ENCODE measurements at places on chromosomes 16 and 17. TPM values are rescaled to one million over a fixed set of nuclear protein-coding genes. Genes with fewer than 3 reads are reported as not detected.

KRTAP2-2 gene
- not detected for total RNA-seq

DNA sequence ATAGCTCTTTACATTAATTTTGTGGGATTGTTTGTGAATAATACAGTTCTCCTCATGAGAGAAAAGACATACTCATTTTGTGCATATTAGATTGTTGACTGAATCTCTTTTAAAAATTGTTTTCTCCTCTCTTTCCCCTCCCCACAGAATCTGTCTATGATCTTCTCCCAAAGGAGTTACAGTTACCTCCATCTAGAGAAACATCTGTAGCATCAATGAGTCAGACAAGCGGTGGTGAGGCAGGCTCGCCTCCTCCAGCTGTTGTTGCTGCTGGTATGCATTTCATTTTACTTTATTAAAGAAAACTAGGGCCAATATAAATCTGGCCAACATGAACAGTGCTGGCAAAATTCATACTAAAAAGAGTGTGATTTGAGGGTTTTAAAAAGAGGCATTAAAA is 60.5 kb downstream of the NFAT5 start:
- H3K36me3 ChIP-seq: peaks cover 9% of the 10 kb centered on the region
- no peak overlapping the region for H3K4me3 ChIP-seq
- no peaks in the 10 kb centered on the region for H3K27me3 ChIP-seq

DNA sequence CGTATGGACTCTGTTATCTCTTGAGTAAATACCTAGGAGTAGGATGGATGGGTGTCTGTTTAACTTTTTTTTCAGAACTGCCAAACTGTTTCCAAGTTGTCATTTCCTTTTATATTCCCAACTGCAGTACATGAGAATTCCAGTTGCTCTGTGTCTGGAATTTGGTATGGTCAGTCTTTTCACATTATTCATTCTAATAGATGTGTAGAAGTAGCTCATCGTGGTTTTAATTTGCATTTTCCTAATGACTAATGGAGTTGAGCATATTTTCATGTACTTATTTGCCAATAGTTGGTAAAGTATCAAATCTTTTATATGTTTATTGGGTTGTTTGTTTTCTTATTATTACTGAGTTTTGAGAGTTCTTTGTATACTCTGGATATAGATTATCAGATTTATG is 27.0 kb downstream of the MRTFB start:
- H3K27ac ChIP-seq: no peak overlapping the region
- peaks cover 15% of the 10 kb centered on the region for H3K4me1 ChIP-seq
- H3K27me3 ChIP-seq: no peaks in the 10 kb centered on the region
- H3K36me3 ChIP-seq: no peaks in the 10 kb centered on the region
- DNase-seq: no peak
- H3K4me3 ChIP-seq: no peak overlapping the region

DNA sequence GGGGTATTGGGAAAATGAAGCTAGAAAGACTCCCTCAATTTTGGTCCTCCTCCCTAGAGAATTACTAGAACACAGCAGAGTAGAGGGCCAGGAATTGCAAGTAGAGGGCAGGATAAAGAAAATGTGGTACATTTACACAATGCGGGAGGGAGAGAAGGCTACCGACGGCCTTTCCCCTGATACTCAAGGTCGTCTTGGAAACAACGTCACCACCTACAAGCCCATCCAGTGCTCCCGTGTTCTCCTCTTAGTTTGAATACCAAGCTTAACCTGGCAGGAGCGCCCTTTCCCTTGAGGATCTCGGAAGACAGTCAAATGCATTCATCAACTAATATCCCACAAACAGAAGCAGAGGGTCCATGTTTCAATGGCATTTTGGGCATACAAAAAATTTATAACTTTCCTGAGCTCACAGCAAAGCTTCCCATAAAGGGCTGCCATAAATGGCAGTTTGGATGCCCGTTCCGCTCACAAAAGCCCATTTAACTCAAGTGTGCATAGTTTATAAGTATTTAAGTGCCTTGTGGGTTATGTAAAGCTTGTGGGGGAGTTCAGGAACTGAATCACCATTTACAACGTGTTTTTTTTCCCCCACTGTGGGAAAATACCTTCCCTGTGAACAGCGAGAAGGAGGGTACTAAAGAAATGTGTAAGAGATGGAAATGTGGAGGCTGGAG is 414.6 kb downstream of the SLC39A11 start:
- H3K4me1 ChIP-seq: no peaks in the 10 kb centered on the region
- H3K27ac ChIP-seq: no peak overlapping the region
- DNase-seq: no peak
- no peaks in the 10 kb centered on the region for H3K36me3 ChIP-seq
- no peak overlapping the region for H3K4me3 ChIP-seq
- no peaks in the 10 kb centered on the region for H3K27me3 ChIP-seq

DNA sequence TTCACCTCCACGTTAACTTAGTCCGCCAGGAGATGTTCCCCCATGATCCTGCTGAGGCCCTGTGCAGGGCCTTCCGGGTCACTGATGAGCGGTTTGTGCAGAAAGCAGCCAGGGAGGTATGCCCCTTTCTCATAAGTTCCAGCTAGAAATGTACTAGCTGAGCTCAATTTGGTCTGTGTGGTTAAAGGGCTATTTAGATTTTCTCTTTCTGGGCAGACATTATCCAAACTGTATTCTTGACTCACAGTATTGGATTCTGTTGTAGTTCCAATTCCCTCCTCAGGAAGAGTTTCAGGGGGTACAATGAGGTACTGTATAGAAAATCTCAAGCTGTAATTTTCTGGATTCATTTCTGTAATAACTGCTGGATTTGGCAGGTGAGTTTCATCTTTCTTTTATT is 137.1 kb downstream of the TRIM37 start:
- DNase-seq: no peak
- no peaks in the 10 kb centered on the region for H3K27me3 ChIP-seq
- H3K4me3 ChIP-seq: no peak overlapping the region
